ENCODE measurements at places on chromosomes 2 and 18.

DNA sequence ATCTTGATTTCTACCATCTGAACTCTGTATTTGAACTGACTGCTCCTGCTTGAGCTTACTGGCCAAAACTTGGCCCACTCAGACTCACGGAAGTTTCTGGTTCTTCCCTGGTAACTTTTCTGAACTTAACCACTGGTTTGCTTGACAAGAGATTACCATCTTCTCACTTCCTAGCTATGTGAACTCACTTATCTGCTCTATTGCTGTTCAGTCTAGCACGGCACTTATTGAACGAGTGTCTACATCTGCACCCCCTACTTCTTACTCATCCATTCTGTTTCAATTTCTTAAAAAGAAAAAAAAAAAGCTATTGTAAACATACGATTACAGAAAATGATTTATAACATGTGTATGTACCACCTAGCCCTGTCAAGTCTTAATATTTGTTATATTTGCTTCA, 9.0 kb downstream of the CKAP2L start:
- no peak for DNase-seq

GRCh38 chr2:37874470-37874869, 50.6 kb upstream of the RMDN2 start:
- DNase-seq = no peak

DNA sequence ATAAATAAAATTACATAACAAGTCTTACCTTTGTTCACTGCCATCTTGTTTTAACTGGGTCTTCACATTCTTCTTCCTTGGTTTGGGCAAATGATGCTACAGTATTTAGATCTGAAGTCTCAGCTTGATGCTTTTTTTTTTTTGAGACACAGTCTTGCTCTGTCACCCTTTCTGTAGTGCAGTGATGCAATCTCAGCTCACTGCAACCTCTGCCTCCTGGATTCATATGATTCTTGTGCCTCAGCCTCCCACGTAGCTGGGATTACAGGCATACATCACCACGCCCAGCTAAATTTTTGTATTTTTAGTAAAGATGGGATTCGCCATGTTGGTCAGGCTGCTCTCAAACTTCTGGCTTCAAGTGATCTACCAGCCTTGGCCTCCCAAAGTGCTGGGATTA, 53.2 kb upstream of the MAT2A start:
- DNase-seq = no peak

- DNase-seq = no peak
Observed at GRCh38 chr2:133498662-133499585, 69.3 kb downstream of the NCKAP5 start.

- DNase-seq = no peak
Observed at GRCh38 chr2:101426822-101427221, 39.5 kb upstream of the CREG2 start.

DNA sequence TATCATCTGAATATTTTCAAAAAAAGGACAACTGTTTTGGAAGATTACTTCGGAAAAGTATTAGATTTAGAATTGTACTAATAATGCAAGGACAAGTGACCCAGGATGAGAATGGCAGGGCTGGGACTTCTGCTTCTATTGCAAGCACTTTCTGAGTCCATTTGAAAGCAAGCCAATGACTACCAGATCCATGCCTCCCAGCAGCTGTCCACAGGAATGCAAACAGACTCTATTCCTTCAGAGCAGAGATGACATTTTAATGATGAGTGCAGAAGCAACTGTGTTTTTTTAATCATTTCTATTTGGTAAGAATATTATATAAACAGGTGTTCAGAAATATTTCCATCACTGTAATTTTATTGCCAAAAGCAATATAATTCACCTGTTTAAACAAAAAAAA, 456.7 kb downstream of the SOX11 start:
- DNase-seq = peak; percentile 15

GRCh38 chr2:95266781-95267430, 7.3 kb upstream of the PROM2 start:
- no peak for DNase-seq

- no peak for DNase-seq
Observed at GRCh38 chr2:16330012-16330411, 335.6 kb downstream of the CYRIA start.

GRCh38 chr2:25129901-25130520, 38.4 kb downstream of the POMC start:
- DNase-seq = no peak

DNA sequence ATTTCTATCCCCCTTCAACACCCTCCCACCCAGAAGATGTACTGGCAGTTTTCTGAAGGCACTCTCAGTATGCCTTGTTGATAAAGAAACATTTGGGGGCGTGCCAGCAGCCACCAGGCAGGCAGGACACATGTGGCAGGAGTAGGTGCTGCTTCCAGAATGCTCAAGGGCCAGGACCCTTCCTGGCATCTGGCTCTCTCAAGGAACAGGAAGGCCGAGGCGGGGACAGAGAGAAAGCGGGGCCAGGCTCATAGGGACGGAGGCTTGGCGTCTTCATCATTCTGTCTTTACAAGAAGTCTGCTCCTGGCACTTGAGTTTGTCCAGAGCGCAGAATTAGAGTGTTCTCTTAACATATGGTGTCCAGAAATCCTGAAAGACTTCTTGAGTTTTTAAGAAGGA, 121.6 kb downstream of the FAM210A start:
- no peak for DNase-seq

- no peak for DNase-seq
Observed at GRCh38 chr2:222548992-222549391, 106.9 kb downstream of the FARSB start.

DNA sequence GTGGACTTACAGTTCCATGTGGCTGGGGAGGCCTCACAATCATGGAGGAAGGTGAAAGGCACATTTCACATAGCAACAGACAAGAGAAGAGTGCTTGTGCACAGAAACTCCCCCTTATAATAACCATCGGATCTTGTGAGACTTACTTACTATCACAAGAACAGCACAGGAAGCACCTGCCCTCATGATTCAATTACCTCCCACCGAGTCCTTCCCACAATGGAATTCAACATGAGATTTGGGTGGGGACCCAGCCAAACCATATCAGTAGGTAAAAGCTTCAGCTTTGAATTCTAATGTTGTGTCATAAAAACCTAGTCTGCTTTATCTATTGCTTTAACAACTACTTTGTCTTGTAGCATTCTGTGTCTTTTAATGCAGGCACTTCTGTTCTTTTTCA, 140.4 kb upstream of the PIK3C3 start:
- DNase-seq = peak; percentile 4

GRCh38 chr2:70902067-70902442, 33.6 kb upstream of the ATP6V1B1 start:
- no peak for DNase-seq

- DNase-seq = no peak
Observed at GRCh38 chr2:128779301-128780095, 460.8 kb upstream of the HS6ST1 start.

GRCh38 chr2:135552887-135553286, 21.6 kb downstream of the R3HDM1 start:
- DNase-seq = no peak

DNA sequence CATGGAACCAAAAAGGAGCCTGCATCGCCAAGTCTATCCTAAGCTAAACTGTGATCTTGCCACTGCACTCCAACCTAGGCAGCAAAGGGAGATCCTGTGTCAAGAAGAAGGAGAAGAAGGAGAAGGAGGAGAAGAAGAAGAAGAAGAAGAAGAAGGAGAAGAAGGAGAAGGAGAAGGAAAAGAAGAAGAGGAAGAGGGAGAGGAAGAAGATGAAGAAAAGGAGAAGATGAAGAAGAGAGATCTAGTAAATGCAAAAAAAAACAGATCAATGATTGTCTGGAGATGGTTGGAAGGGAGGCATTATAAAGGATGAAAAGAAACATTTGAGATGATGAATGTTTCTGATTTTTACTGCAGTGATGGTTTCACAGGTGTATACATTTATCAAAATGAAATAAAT, 1629.0 kb upstream of the PIK3C3 start:
- no peak for DNase-seq

GRCh38 chr2:184814421-184814820, 216.1 kb downstream of the ZNF804A start:
- no peak for DNase-seq

- DNase-seq = no peak
Observed at GRCh38 chr2:110115291-110116032, at the start of gene MALL. Gene MALL (minus strand): TSS chr2:110115822. CDS start chr2:110115792, 30 bp downstream.

DNA sequence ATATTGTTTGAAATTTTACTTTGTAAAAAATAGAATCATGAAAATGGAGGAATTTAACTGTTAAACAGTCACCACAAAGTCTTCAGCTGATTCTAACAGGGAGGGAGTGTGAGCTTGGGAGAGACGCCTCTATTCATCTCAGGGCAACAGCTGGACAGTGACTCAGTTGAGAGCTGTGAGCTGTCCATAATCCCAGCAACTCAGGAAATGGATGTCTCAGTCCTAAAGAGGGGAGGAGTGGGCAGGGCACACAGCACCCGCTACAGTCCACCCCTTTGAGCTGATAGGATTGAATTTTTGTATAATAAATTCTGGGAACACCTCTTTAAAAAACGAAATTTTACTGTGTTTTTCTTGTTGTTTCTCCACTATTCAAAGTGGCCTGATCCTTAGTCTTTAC, 255.1 kb upstream of the THUMPD2 start:
- DNase-seq = peak; percentile 88

- no peak for DNase-seq
Observed at GRCh38 chr2:220419647-220420046, 792.2 kb downstream of the SLC4A3 start.

- no peak for DNase-seq
Observed at GRCh38 chr2:51145761-51146160, 113.8 kb upstream of the NRXN1 start.

- no peak for DNase-seq
Observed at GRCh38 chr2:15426606-15427005, 134.5 kb downstream of the NBAS start.

- DNase-seq = no peak
Observed at GRCh38 chr2:33116799-33117198, 170.0 kb downstream of the LTBP1 start.

DNA sequence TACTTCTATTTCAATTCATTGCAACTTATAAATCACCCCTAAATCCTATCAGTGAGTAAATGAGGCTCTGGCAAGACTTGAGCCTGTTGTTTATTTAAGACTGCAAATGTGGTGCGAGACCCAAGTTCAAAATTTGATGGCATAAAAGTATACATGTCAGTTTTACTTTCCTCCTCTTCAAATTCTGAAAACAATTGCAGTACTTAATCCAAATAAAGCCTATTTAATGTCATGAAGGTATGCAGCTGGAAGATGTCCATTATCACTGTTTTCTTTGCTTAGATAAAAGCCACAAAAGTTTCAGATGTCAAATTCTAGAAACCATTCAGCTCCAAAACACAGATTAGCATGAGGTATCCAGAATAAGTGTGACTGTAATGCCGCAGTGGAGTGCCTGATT, 3.3 kb downstream of the APCDD1 start:
- DNase-seq = no peak

DNA sequence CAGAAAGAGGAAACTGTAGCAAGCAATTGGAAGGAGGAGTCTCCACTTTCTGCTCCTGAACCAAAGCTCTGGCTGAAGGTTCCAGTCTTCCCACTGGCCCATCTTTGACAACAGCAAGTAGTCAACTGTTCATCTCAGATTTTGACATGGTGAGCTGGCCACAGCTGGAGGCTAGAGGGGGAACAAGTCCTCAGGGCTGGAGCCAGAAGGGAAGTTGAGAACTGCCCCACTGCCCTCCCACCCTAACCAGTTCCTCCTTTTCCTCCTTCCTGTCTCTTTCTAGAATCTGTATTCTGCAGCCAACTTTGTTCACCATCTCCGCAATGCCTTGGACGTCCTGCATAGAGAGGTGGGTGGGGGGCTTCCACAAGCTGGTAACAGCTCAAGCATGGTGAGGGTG, 105.8 kb downstream of the PLB1 start:
- no peak for DNase-seq

DNA sequence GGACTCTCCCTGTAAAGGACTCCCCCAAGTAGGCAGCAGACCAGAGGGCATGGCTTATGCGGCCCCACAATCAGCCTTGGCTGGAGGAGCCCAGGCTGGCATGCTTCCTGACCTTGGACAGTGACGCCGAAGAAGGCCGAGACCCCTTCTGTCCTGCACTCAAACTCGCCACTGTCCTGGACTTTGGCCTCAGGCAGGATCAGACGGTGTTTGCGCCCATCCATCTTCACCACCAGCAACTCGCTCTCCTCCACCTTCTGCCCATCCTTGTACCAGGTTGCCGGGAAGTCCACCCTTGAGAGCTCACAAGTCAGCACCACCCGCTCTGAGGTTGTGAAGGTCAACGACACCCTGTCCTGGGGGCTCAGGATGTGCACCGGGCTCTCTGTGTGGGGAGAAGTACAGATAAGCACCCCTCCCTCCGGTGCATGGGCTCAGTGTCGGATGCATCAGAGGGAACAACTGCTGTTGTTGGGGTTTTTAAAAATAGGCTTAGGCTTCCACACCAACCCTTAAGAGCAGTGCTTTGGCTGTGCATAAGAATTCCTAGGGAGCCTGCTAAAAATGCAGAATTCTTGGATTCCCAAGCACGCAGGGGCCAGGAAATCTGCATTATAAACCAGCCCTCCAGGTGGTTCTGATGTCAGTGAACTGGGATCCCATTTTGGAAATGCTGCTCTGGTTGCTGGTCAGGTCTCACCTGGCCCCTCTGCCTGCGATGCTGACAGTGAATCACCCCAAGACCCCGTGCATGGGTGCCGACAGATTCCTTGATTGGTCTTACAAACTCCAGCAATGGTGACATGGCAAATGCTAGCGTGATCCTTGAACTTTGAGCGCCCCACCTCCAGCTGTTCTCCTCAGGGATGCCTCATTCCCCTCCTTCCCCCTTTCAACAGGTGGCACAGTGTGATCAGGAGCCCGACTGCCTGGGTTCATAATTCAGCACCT, 5.9 kb downstream of the OBSL1 start:
- DNase-seq = no peak

GRCh38 chr2:11578986-11579774, 45.3 kb downstream of the GREB1 start:
- DNase-seq = no peak

DNA sequence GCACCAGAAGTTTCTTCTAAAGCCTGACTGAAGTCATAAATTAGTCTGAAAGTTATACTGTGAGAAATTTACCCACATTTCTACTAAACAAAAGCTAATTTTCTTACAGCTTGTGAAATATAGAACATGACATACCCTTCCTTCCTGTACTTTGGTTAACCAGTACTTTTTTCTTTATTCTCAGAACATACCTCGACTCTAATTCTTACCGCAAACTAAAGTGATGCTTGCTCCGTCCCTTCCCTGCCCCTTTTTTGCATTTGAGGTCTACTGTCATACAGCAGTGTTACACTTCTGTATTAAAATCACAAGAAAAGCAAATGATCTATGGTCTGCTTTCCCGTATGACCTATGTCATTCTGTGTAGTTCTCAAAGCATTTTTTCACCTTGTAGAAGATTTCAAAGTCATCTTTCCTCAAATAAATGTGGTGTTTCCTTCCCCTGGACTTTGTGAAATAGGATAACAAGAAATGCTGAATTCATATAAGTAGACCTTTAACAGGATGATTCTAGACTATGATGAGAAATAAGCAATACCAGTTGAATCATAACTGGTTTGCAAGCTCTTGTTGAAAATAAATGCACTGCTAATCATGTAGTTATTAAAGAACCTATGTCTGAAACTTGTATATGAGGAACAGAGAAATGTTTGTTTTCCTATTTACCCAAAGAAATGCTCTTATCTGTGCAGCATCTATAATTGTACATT, 30.4 kb downstream of the CYTIP start:
- DNase-seq = no peak

- DNase-seq = no peak
Observed at GRCh38 chr2:26597197-26597596, 44.0 kb downstream of the CIB4 start.

- no peak for DNase-seq
Observed at GRCh38 chr2:11569636-11570035, 35.8 kb downstream of the GREB1 start.

- no peak for DNase-seq
Observed at GRCh38 chr2:64262071-64262470, 117.9 kb upstream of the PELI1 start.
